ENCODE measurements at places on chromosomes 1 and 21. TPM values are rescaled to one million over a fixed set of nuclear protein-coding genes. Genes with fewer than 3 reads are reported as not detected.

The ACTL8 gene
- not detected for total RNA-seq

The DIRAS3 gene
- 1.2 TPM for total RNA-seq

The COL6A1 gene
- total RNA-seq: 44.1 TPM

The S100A14 gene
- not detected for total RNA-seq

The OR2L13 gene
- total RNA-seq: not detected

The FOXD2 gene
- total RNA-seq: 0.09 TPM

The MYBPH gene
- 563 TPM for total RNA-seq

The PPFIA4 gene
- 29.1 TPM for total RNA-seq

The FAM72C gene
- not detected for total RNA-seq

The PLEKHA6 gene
- 6.2 TPM for total RNA-seq

The CDC14A gene
- total RNA-seq: 5.5 TPM

The LCK gene
- 0.81 TPM for total RNA-seq

The MASP2 gene
- not detected for total RNA-seq

The RNU1-2 gene
- 1,264 TPM for total RNA-seq

The GPATCH3 gene
- 22.9 TPM for total RNA-seq

- no peak overlapping the region for H3K27ac ChIP-seq
- no peaks in the 10 kb centered on the region for H3K36me3 ChIP-seq
- no peak overlapping the region for H3K4me3 ChIP-seq
- H3K4me1 ChIP-seq: no peaks in the 10 kb centered on the region
Measured at GRCh38 chr1:198628067-198628455, 10.8 kb upstream of the PTPRC start.

GRCh38 chr21:44858291-44858690 is 15.2 kb downstream of the PTTG1IP start:
- H3K36me3 ChIP-seq: peaks cover 3% of the 10 kb centered on the region
- no peak overlapping the region for H3K4me3 ChIP-seq
- peaks cover 45% of the 10 kb centered on the region for H3K4me1 ChIP-seq
- DNase-seq: peak; percentile 48
- H3K27ac ChIP-seq: peak overlapping the region; percentile 50

DNA sequence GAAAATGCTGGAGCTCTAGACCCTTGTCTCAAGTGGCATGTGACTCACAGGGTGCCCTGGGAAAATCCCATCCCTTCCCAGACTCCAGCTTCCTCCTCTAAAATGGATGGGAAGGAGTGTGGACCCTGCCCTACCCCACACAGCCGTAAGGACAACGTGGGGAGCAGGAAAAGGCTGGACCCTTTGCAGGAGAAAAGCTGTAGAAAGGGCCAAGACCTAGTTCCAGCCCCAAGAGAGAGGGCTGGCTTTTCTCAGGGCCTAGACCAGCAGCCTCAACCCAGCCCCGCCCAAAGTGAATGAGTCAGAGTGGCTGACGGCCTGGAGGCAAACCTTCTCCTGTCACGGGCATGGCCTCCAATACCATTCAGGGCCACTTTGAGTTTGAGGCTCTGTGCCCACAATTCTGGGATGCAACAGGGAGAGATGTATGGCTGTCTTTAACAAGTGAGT is 1.1 kb downstream of the LAMB3 start:
- H3K4me3 ChIP-seq: no peak overlapping the region
- peak; percentile 84 for DNase-seq

- H3K27ac ChIP-seq: no peak overlapping the region
- DNase-seq: no peak
- no peaks in the 10 kb centered on the region for H3K27me3 ChIP-seq
- H3K4me1 ChIP-seq: no peaks in the 10 kb centered on the region
- H3K4me3 ChIP-seq: no peak overlapping the region
- no peaks in the 10 kb centered on the region for H3K36me3 ChIP-seq
Measured at GRCh38 chr1:125118147-125118993, 3933.6 kb downstream of the SRGAP2C start.

GRCh38 chr1:185398022-185398421 is 81.0 kb upstream of the IVNS1ABP start:
- no peak overlapping the region for H3K4me3 ChIP-seq
- H3K27me3 ChIP-seq: no peaks in the 10 kb centered on the region
- no peaks in the 10 kb centered on the region for H3K36me3 ChIP-seq
- DNase-seq: no peak

GRCh38 chr1:160670701-160671100 is 23.9 kb upstream of the SLAMF1 start:
- H3K27me3 ChIP-seq: no peaks in the 10 kb centered on the region
- H3K4me1 ChIP-seq: no peaks in the 10 kb centered on the region
- H3K36me3 ChIP-seq: no peaks in the 10 kb centered on the region
- no peak overlapping the region for H3K4me3 ChIP-seq

- no peak for DNase-seq
- no peaks in the 10 kb centered on the region for H3K36me3 ChIP-seq
- no peaks in the 10 kb centered on the region for H3K4me1 ChIP-seq
Measured at GRCh38 chr1:20099533-20099932, 19.8 kb downstream of the PLA2G2D start.

- no peaks in the 10 kb centered on the region for H3K36me3 ChIP-seq
- no peaks in the 10 kb centered on the region for H3K4me1 ChIP-seq
- DNase-seq: no peak
- H3K4me3 ChIP-seq: no peak overlapping the region
- H3K27me3 ChIP-seq: no peaks in the 10 kb centered on the region
Measured at GRCh38 chr1:55456971-55457370, 241.8 kb upstream of the USP24 start.

- H3K4me3 ChIP-seq: peak overlapping the region; percentile 95
- H3K27me3 ChIP-seq: no peaks in the 10 kb centered on the region
- DNase-seq: no peak
- H3K27ac ChIP-seq: peak overlapping the region; percentile 99
- no peaks in the 10 kb centered on the region for H3K36me3 ChIP-seq
Measured at GRCh38 chr1:231337043-231337471, 595 bp downstream of the EXOC8 start.

GRCh38 chr1:226176870-226177269 is 9.7 kb downstream of the ACBD3 start:
- no peak overlapping the region for H3K4me3 ChIP-seq
- H3K4me1 ChIP-seq: peaks cover 19% of the 10 kb centered on the region

DNA sequence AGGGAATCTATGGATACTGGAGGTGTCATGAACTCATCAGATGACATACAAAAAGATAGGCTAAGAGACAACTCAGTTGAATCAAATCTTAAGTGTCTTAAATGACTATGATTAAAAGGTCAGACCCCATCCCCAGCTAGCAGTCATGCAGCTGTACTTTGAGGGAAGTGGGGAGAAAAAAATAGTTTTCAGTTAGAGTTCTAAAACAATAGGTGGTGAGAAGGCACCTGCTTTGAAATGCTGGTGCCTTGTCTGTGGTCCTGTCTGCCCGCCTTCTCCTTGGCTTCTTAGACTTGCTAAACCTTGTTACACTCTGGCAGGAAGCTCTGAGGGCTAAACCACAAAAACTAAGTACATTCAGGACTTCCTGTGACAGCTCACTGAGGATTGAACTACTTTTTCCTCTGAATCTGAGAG is 15.3 kb downstream of the CD2 start:
- no peaks in the 10 kb centered on the region for H3K27me3 ChIP-seq
- H3K36me3 ChIP-seq: no peaks in the 10 kb centered on the region
- DNase-seq: no peak
- H3K27ac ChIP-seq: no peak overlapping the region

- no peaks in the 10 kb centered on the region for H3K27me3 ChIP-seq
- DNase-seq: no peak
- no peaks in the 10 kb centered on the region for H3K4me1 ChIP-seq
- no peak overlapping the region for H3K4me3 ChIP-seq
Measured at GRCh38 chr1:159647616-159648015, 60.0 kb downstream of the APCS start.

GRCh38 chr1:113479713-113480676 is 89.7 kb downstream of the MAGI3 start:
- no peaks in the 10 kb centered on the region for H3K27me3 ChIP-seq
- no peak overlapping the region for H3K4me3 ChIP-seq
- H3K27ac ChIP-seq: no peak overlapping the region
- no peak for DNase-seq

- H3K4me1 ChIP-seq: peaks cover 63% of the 10 kb centered on the region
- DNase-seq: no peak
- no peaks in the 10 kb centered on the region for H3K36me3 ChIP-seq
- H3K27ac ChIP-seq: peak overlapping the region; percentile 82
Measured at GRCh38 chr1:234918181-234918841, 210.3 kb downstream of the TOMM20 start.

DNA sequence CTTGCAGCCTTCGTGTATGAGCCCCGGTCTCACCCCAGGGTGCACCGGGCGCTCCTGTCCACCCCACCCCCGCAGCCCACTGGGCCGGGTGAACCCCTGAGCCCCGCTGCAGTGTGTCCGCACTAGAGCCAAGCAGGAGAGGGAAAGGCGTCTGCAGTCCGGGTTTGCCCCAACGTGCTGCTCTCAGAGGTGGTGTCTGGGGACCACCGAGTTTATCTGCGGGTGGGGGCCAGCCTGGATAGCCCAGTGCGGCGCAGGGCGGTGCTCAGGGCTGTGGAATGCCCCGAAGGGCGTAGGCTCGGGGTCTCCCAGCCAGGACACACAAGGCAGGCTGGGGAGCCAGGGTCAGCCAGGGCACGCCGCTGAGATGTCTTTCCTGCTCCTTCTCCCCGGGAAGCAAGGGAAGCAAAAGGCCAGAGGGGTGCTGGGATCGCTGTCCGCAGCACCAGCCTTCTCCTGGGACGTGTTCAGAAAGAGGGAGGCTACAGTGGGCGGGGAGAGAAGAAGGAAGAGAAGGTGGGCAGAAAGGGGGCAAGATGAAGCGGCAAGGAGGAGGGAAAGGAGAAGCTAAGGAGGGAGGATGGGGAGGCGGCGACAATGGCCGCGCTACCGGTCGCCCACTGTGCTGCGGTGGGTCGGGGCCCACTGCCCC is 56.6 kb downstream of the MAB21L3 start:
- no peak for DNase-seq
- no peaks in the 10 kb centered on the region for H3K4me1 ChIP-seq
- H3K36me3 ChIP-seq: no peaks in the 10 kb centered on the region
- H3K4me3 ChIP-seq: peak overlapping the region; percentile 73
- H3K27ac ChIP-seq: peak overlapping the region; percentile 23
- H3K27me3 ChIP-seq: no peaks in the 10 kb centered on the region

GRCh38 chr1:106498238-106498637 is 558.2 kb upstream of the PRMT6 start:
- no peaks in the 10 kb centered on the region for H3K36me3 ChIP-seq
- H3K27ac ChIP-seq: no peak overlapping the region
- no peaks in the 10 kb centered on the region for H3K27me3 ChIP-seq
- H3K4me1 ChIP-seq: no peaks in the 10 kb centered on the region

- no peak for DNase-seq
- H3K27ac ChIP-seq: no peak overlapping the region
- no peaks in the 10 kb centered on the region for H3K36me3 ChIP-seq
Measured at GRCh38 chr1:93140106-93140505, 40.1 kb downstream of the TMED5 start.

GRCh38 chr1:223401873-223402789 is 8.9 kb downstream of the CCDC185 start:
- DNase-seq: no peak
- no peaks in the 10 kb centered on the region for H3K36me3 ChIP-seq
- H3K4me3 ChIP-seq: no peak overlapping the region
- H3K27me3 ChIP-seq: peaks cover 2% of the 10 kb centered on the region
- H3K27ac ChIP-seq: no peak overlapping the region
- no peaks in the 10 kb centered on the region for H3K4me1 ChIP-seq
